ENCODE measurements at places on chromosomes 4 and X.

- DNase-seq, result peak; percentile 22
Observed at GRCh38 chr4:140049849-140050637, 103.9 kb downstream of the MAML3 start.

- DNase-seq, result no peak
Observed at GRCh38 chrX:27599928-27600327, 9.8 kb downstream of the DCAF8L2 start.

DNA sequence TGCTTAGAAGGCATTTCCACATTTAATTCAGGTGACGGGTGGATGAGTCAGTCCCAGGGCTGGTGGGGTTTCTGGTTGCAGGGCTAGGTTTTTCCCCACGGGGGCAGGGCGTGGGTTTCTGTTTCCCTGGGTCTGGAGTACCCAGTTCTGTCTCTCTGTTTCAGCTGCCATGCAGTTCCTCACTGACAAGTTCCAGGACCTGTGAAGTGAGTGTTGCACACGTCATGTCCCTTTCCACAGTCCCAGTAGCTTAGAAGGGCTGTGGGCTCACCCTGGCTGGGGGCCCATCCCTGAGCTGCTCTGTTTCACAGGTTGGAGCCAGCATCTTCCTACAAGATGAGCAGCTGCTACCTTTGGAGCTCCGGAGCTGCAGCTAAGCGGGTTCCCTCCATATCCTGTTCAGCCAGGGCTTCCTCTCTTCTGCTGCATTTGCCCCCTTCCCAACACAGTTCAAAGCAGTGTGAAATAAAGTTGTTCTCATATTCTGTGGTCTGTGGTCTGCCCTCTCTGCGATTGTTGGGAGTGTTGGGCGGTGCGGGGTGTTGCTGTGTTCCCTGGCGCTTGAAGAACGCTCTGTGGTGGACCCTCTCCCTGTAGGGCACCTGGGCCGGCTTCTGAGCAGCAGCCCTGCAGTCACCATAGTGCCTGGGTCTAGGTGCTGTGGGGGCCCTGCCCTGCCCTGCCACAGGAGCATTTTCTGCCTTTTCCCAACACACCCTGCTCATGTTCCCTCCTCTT is 3.9 kb downstream of the LOC101059915 start:
- DNase-seq, result peak; percentile 62

- no peak for DNase-seq
Observed at GRCh38 chr4:2423695-2424094, 4.9 kb downstream of the CFAP99 start.

DNA sequence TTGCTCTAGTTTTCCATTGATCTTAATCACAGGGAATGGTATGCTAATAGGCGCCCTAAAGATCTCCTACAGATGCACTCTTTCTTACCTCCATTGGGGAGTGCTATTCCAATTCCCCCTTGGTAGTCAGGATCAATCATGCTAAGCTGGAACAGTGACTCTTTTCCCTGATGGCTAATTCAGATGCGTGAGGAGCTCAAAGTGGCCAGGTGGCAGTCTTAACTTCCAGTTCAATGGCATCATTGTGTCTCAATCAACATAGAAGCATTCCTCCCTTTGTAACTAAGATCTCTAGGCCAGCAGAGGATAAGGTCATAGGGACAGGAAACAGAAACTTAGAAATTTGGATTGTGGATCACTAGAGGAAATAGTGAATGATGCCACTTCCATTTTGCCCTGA is 216.8 kb downstream of the GRID2 start:
- DNase-seq, result no peak

- no peak for DNase-seq
Observed at GRCh38 chrX:150941580-150941979, 41.6 kb upstream of the HMGB3 start.

GRCh38 chr4:65467068-65467680 is 203.1 kb downstream of the EPHA5 start:
- DNase-seq, result no peak

DNA sequence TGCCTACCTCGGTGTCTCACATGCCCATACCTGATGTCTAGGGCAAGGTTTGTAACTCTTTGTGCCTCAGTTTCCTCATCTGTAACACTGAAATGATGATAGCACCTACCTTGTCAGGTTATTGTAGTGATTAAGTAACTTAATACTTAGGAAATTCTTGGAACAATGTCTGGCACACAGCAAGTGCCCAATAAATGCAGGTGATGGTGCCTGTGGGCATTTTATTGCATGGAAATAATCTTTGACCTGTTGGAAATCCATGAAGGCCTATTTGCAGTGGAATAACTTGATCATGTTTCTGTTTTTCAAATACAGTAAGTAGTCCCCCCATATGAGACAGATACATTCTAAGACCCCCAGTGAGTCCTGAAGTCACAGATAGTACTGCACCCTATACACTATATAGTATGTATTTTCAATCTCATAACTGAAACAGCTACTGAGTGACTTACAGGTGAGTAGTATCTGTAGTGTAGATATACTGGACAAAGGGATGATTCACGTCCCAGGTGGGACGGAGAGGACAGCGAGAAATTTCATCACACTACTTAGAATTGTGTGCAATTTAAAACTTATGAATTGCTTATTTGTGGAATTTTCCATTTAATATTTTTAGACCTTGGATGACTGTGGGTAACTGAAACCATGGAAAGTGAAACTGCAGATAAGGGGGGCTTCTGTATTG is 42.1 kb downstream of the AFF1 start:
- no peak for DNase-seq

- no peak for DNase-seq
Observed at GRCh38 chr4:129916991-129917390, 821.0 kb downstream of the C4orf33 start.

- no peak for DNase-seq
Observed at GRCh38 chrX:127124871-127125270, 305.3 kb downstream of the PRR32 start.

- DNase-seq, result no peak
Observed at GRCh38 chrX:63739885-63740284, 45.1 kb downstream of the ARHGEF9 start.

- peak; percentile 70 for DNase-seq
Observed at GRCh38 chrX:107000013-107000515, at the start of gene MORC4. MORC4 (minus strand) TSS chrX:107000212; CDS start chrX:106999969, 243 bp downstream.

DNA sequence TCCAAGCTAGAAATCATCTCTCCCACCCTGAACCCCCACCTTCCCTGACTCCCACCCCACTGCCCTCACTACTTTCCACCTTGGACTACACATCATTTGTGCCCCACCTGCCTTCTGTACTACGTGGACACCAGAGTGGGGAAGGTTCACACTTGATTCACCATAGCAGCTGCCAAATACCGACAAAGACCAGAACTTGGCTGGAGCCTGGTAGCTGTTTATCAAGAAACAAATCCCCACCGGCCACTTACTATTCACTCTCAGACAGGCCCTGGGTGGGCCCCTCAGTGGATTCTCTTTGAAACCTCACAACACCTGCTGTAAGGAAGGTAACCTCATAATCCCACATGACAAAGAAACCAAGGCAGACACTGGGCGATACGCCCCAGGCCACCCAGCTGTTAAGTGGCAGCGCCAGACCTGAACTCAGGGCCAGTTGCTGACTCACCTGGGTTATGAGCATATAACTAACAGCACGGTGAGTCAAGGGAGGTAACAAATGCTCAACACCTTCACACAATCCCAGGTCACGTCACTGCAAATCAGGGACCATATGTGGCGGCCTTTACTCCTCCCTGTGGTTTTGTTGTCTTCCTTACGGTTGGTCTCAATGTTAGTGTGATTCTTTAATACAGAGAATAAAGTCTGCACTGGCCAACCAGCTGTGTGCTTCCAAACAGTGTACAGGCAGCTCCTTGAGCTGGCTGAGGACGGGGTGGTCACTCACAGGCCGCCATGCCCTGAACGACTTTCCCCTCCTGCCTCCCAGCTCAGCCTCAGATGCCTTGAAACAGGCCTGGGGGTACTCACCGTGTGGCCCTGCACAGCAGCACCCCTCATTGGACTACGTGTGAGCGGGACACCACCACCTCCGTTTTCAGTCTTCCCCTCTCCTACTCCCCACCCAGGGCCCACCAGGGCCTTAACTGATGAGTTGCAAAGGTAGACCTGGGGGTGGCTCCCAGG is 7.5 kb downstream of the WDR1 start:
- no peak for DNase-seq

DNA sequence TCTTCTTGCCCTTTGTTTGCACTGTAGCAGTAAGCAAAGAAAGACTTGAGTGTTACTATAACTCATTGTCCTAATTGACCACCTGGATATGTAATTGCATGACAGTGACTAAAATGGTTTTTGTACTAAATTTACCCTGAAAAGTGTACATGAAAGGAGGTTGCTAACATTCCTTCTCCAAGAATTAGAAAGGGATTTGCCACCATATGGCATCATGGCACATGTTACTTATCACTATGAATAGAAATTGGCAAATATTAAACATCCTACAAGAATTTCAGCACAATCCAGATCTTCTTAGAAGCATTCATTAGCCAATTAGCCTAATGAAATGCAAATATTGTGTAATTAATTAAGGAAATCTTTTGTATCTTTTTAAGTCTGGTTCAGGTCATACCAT is 834.2 kb downstream of the STPG2 start:
- DNase-seq, result no peak

DNA sequence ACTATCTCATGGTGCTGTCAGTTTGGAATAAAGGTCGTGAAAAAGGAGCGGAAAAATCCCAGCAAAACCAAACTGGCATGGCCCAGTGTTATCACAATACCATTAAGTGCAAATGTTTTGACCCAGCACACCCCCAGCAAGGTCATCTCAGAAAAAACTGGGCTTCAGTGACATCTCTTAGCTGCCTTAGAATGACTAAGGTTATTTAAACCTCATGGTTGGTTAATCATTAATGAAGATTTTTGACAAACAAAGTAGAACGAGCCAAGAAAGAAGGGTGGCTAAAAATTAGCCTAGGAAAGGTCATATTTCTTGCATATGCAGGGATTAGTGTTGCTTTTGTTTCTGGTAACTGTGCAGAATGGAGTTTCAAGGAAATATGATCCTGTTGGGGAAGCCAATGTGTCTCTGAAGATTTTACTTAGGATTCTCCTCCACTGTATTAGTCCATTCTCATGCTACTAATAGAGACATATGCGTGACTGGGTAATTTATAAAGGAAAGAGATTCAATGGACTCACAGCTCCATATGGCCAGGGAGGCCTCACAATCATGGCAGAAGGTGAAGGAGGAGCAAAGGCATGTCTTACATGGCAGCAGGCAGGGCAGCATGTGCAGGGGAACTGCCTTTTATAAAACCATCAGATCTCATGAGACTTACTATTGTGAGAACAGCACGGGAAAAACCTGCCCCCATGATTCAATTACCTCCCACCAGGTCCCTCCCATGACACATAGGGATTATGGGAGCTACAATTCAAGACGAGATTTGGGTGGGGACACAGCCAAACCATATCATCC is 83.5 kb downstream of the CHRNA9 start:
- no peak for DNase-seq

GRCh38 chr4:101730291-101731117 is 60.0 kb upstream of the BANK1 start:
- DNase-seq, result peak; percentile 41

- DNase-seq, result no peak
Observed at GRCh38 chr4:108148316-108148715, 20.4 kb downstream of the LEF1 start.

- DNase-seq, result peak; percentile 57
Observed at GRCh38 chrX:154750301-154751202, at the start of gene GAB3. GAB3 (minus strand) TSS chrX:154751077; CDS start chrX:154751025, 52 bp downstream.

- DNase-seq, result no peak
Observed at GRCh38 chr4:108919226-108919893, 156.5 kb upstream of the ETNPPL start.

DNA sequence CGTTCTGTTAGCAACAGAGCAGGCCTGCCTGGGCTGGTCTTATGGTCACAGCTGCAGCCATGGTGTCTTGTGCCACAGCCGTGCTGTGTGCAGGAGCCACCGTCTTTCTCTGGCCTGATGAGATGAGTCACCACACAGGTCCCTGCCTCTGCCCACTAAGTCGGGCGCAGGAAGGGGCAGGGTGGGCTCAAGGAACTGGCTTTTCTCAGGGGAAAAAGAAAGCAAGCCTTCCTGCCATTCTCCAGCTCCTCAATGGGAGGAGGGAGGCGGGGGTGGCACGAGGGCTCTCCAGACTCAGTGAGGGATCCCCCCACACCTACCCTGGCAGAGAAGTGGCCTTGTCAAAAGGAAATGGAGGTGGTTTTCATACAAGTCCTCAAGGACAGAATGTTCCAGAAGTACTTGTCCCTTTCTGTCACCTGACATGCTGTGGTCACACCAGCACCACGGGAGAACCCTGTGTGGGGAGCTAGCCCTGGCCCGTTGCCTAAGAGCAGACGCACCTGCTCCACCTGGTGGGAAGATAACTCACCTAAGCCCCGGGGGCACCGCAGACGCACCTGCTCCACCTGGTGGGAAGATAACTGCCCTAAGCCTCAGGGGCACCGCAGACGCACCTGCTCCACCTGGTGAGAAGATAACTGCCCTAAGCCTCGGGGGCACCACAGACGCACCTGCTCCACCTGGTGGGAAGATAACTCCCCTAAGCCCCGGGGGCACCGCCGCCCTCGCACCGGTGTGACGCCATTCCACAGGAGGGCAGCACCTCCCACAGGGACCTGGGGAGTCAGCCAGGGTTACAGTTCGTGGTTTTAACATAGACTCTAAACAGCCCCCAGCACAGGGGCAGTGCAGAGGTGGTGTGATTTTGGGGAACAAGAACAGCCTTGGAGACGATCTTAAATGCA is 18.5 kb downstream of the UVSSA start:
- no peak for DNase-seq

GRCh38 chrX:20980426-20980825 is 393.8 kb upstream of the CNKSR2 start:
- DNase-seq, result no peak

GRCh38 chrX:66042307-66043077 is 2.6 kb upstream of the VSIG4 start:
- no peak for DNase-seq

DNA sequence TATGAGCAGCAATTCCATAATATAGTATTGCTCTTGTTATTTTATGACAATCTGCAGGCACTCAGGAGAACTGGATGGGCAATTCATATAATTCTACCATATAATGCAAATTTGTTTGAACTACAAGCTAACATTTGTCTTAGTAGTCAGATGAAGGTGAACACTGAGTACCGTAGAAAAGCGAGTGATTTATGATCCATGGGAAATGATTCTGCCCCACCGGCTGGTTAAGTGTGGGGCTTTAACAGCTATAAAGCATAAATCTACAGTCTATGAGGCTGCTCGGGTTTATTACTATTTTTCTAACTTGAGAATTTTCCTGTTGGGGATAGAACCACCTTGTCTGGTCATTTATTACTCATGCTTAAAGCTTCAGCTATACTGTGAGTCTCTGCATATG is 275.5 kb downstream of the PCDH10 start:
- no peak for DNase-seq
